ENCODE measurements at places on chromosomes 12 and 14.

DNA sequence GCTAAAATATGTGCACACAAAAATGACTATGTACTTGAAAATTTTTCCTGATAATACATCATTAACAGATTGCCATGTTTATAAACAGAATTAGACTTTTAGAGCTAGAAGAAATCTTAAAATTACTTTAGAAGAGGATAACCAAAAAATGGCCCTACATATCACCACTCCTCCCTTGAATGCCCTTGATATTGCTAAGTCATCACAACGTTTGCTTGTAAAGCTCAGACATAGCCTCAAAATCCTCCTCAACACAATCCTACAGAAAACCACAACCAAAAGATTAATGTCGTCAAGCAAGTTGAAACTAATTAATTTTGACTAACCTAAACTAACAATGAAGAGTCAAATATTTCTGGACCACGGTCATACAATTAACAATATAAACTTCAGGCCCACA, 19.4 kb upstream of the NAA30 start:
- no peak for DNase-seq

GRCh38 chr14:75851574-75851866, 130.3 kb downstream of the TGFB3 start:
- DNase-seq = no peak

DNA sequence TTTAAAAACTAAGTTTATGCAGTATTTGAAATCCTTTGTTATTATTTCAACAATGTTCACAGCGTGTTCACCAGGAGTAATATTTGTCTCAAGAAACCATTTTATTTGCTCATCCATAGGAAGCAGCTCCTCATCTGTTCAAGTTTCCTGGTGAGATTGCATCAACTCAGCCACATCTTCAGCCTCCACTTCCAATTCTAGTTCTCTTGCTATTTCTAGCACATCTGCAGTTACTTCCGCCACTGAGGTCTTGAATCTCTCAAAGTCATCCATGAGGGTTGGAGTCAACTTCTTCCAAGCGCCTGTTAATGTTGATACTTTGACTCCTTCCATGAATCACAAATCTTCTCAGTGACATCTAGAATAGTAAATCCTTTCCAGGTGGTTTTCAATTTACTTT, 18.0 kb downstream of the CLEC9A start:
- DNase-seq = no peak

GRCh38 chr12:3420693-3421092, 70.3 kb upstream of the PRMT8 start:
- DNase-seq = no peak

- no peak for DNase-seq
Measured at GRCh38 chr14:34843011-34843554, 32.1 kb downstream of the BAZ1A start.

- no peak for DNase-seq
Measured at GRCh38 chr14:36663404-36664321, 2.0 kb downstream of the PAX9 start.

GRCh38 chr14:95493503-95493902, 22.9 kb downstream of the SYNE3 start:
- DNase-seq = no peak

- DNase-seq = no peak
Measured at GRCh38 chr14:50357753-50358395, 38.8 kb downstream of the CDKL1 start.

DNA sequence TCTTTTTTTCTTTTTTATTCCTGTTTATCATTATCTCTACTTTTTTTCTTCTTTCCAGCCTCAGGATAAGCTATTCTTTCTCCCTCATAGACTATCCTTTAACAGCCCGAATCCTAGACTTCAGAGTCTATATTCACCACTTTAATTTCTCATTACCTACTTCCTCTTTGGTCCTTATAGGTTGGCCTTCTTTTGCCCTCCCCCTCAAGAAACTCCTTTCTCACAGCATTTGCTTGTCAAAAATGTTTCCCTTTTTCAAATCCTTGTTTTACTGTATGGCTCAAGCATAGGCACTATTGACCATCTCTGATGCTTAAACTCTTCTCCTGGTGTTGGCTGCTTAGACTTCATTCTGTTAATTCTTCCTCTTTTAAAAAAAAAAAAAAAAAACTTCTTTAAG, 52.5 kb downstream of the KIAA0586 start:
- no peak for DNase-seq

- DNase-seq = no peak
Measured at GRCh38 chr12:133227281-133227852, 8.3 kb downstream of the ANHX start.

DNA sequence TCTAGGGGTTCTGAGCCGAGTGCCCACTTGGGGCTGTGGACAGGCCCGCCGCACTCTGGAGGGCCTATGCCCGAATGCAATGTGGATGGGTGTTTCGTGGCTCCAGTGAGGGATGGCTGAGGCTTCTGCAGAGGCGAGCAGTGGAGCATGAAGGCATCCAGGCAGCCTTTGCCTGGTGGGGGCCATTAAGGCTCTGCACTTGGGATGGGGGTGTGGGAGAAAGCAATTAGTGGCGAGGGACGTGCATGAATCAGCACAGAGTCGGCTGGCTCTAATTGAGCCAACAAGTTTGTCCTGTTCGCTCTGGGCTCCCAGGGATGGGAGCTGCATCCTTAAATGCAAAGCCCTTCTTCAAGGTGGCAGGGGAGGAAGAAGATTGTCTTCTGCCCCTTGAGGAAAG, 346.9 kb upstream of the FKBP4 start:
- DNase-seq = no peak

- DNase-seq = no peak
Measured at GRCh38 chr14:70832561-70833305, 23.4 kb upstream of the MAP3K9 start.

GRCh38 chr12:107458163-107458562, 227.4 kb upstream of the PWP1 start:
- no peak for DNase-seq

GRCh38 chr12:84315926-84316325, 596.7 kb downstream of the SLC6A15 start:
- DNase-seq = no peak

- no peak for DNase-seq
Measured at GRCh38 chr12:48302161-48302911, 48.4 kb downstream of the ZNF641 start.

- DNase-seq = no peak
Measured at GRCh38 chr12:55002355-55002754, 17.4 kb upstream of the NEUROD4 start.

DNA sequence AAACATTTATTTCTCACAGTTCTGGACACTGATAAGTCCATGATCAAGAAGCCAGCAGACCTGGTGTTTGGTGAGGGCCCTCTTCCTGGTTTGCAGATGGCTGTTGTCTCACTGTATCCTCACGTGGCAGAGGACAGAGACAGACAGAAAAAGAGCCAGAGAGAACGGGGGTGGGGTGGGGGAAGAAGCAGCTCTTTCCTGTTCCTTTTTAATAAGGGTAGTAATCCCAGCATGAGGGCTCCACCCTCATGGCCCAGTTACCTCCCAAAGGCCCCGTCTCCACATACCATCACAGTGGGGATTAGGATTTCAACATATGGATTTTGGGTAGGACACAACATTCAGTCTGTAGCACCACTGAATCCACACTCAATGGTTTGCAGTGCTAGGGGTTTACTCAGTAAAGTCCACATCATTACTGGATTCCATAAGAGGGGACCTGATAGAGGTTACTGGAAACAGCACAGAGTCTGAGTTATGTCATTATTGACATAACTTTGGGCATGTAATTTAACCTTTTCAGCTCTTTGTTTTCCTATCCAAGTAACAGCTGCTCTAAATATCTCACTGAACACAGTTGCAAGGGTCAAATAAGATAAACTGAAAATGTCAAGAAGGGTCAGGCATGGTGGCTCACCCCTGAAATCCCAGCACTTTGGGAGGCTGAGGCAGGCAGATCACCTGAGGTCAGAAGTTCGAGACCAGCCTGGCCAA, 53.2 kb downstream of the RPAP3 start:
- DNase-seq = no peak

- DNase-seq = no peak
Measured at GRCh38 chr14:50230401-50230700, 1.0 kb downstream of the SOS2 start.

DNA sequence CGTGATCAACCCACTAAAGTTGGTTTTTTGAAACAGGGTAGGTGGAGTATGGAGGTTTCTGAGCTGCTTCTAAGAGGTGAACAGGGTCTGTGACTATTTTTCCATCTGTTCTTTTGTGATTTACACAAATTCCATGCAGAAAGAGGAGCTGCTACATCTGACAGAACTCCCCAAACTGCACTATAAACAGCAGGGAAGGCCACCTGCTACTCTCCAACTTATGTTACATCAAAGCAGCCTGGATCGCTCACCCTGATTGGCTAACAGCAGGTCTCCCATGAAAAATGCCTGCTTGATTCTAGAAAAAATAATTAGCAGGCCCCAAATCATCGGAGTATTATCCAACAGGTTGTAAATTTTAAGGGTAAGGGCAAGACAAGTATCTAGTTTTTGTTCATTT, 282.9 kb upstream of the FLRT2 start:
- DNase-seq = no peak

- DNase-seq = no peak
Measured at GRCh38 chr12:90816353-90817089, 138.5 kb downstream of the CCER1 start.

DNA sequence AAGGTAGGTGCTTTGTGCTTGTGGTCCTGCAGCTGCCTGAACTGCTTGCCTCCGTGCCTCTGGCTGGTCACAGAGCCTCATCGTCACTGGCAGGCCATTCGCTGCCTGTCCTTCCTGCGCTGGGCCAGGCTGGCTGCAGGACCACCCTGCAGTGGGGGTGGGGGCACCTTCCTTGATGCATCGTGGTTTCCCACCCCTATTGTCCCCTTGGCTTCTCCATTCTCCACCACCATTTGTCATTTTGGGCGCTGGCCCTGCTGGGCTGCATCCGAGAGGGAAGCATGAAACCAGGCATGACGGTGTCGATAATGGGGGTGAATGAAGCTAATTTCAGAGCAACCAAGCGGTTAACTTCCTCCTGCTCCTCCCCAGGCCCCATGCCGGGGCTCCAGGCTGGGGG, 127.7 kb downstream of the NRXN3 start:
- DNase-seq = no peak

DNA sequence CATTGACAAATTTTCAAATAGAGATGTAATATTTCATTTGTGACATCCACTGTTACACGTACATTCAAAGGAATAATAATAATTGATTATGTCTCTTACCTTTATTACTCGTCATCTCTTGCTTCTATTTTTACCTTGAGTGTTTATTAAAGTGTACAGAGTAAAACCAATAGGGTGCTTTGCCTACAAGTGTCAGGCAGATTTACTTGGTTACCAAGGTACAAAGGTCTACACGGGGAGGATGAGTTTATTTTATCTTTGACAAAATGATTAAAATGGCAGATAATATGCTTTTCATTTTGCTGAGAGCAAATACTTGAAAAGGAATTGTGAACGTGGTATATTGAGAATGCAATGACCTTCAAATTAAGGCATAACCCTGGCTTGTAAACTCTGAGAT, 137.8 kb upstream of the SOX5 start:
- DNase-seq = no peak

GRCh38 chr14:90201344-90201743, 55.0 kb upstream of the PSMC1 start:
- DNase-seq = no peak

- DNase-seq = no peak
Measured at GRCh38 chr12:131368668-131369071, 342.2 kb upstream of the SFSWAP start.

DNA sequence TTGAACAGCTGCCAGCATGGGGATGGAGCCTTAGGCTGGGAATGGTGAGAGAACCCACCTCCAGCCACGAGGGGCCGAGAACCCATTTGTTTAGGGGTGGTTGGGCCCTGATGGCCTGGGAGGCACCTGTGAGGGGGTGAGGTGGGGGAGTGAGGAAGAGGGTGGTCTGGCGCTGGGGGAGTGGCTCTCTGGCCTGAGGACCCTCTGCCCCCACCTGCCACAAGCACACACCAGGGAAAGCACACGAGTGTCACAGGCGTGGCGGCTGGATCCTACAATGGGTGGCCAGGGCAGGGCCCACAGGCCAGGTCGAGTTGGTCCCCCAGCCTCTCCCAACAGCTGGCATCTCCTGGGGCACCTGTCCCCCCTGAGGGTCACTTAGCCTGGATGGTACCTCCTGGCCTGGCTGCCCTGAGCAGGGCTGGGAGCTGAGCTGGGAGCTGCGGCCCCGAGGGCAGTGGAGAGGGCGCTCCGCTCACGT, 340.5 kb downstream of the TMEM121 start:
- no peak for DNase-seq

DNA sequence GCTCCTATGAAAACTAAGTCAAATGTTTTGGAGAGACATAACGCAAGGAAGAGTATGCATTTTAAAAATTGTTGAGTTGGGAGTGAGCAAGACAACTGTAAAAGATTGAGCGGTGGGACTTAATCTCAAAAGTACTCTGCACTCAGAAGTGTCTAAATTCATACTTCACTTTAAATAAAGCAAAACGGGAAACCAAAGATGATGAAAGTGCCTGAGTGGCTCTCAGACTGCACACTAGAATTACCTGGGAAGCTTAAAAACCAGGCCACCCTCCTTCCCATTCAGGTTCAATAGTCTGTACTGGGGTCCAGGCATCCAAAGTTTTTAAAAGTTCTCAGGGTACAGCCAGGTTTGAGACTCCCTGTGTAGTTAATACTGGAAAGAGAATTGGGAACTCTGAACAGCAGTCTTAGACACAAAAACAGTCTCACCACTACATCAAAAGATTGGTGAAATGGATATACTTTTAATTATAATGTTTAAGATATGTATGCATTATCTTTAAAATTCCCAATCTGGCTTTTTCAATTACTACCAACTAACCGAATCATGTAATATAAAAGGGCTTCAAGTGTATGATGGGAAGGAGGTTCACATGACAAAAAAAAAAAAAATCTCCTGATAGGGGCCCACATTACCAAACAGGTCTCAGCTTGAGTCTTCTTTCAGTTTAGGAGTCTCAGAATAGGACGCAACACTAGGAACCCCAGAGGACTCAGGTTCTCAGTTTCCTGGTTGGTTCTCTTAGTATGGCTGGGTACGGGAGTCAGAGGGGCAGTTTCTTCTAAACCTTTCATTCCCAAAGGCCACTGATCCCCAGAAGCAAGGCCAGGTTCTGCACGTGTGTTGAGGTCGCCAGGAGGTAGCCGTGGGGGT, 1.0 kb downstream of the HOMEZ start:
- no peak for DNase-seq

DNA sequence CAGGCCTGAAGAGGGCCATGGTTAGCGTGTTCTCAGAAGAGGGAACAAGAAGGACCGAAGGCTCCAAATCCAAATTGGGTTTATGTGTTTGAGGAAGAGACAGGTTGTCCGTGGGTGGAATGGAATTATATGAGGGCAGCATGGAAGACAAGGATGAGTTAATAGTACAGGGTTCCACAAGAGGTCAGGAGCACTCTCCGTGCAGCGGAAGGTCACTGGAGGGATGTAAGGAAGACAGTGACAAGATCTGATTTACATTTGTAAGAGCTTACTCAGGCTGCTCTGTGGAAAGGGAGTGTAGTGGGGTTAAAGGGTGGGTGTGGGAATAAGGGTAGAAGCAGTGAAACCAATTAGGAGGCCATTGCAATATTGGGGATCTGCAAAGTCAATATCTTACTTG, 97.0 kb downstream of the TPH2 start:
- DNase-seq = no peak

GRCh38 chr12:23236066-23236780, 611.3 kb downstream of the ETNK1 start:
- DNase-seq = no peak

Measured in stimulated activated CD4-positive, alpha-beta T cell treated with anti-CD3 and anti-CD28 coated beads, Interleukin-2, amount 100 ng/mL, for 48 hours (primary cell).